ENCODE measurements at places on chromosomes 16 and 17.
A peak's percentile ranks its signal among the peaks of the same experiment; 100 is the strongest.

DNA sequence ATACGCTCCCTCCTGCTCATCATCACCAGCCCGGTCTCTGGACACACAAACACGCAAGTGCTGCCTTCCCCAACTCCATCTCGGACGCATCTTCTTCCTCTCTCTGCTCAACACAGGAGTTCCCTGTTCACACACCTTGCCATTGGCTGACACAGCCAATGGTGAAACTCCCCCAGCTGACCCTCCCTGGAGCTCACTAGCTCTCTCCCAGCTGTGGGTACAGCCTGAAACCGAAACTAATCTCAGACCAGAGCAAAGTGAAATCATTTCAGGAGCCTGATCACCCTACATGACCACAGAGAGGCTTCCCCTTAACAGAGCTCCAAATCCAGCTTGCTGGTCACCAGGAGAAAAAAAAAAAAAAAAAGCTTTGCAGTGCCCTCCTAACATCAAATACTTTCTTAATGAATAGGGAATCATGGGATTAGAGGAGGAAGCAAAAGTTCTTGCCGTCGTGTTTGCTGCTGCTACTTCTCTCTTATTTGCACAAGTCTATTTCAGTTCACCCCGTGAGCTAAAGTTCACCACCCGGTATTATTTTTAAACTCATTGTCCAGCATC lies 8.3 kb downstream of the CUEDC1 start:
- DNase-seq, result no peak

DNA sequence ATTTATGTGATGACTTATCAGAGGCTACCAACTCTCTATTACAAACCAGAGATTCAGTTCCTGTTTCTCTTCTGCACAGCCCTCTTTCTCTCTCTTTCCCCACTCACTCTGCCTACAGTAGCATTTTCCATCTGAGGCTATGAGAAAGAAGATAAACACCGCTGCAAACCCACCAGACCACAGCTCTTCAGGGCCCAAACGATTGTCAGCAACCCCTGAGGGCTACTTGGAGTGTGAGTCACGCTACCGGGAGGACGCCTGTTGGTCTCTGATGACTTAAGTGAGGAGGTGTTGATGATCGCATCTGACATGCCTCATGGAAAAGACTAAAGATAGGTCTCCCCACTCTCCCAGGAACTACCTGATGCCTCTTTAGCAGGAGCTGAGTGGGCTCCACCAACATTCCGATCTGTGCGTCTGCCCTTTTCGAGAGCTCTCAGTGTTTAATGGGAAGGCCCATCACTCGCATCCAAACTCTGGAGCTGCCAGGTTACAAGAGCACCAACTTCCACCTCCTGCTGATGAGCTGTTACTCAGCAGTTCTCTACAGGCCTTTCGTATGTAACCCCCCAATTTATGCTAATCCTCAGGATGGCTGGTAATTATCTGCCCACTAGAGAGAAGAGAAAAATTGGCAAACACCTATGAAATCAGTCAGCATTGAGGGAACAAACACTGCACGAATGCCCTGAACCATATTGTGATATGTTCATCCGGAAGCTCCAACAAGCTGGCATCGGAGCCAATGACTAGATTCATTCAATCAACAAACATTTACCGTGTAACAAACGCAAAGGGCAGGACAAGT lies 9.2 kb downstream of the GRIN2A start:
- no peak for DNase-seq

GRCh38 chr17:29212681-29213121 lies 32.5 kb upstream of the MYO18A start:
- DNase-seq, result no peak

- no peak for DNase-seq
Measured at GRCh38 chr16:52921104-52921503, 131.6 kb downstream of the CHD9NB start.

DNA sequence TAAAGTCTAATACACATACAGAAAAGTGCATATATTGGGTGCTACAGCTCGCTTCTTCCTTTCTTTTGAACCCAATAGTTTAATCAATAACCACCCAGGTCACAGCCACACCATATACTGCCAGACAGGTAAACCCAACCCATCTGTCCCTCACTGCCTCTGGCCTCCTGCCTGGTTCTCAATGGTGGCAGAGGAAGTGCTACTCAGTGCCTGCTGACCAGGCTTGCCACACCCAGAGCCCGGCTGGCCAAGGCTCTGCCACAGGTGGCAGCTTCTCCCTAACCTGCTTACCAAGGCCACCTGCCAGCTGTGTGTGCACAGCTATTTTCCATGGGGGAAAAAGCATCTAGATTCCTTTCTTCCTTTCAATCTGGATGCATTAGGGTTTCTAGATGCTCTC lies 584 bp downstream of the PMP22 start:
- DNase-seq, result no peak

DNA sequence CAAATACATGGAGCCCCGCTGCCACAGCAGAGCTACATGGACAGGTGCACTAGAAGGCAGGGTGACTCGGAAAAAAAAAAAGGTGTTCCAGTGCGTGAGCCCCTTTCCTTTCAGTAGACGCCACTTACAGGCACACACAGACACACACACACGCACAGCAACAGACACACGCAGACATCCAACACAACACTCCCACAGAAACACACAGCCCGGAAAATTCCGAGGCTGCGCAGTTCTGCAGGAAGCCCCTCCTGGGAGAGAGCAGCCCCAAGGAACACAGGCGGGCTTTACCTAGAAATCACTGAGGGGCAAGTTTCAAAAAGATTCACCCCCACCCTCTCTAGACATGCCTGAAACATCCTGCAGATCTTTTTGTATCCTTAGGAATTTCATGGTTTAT lies 136.0 kb upstream of the WSB1 start:
- DNase-seq, result no peak

DNA sequence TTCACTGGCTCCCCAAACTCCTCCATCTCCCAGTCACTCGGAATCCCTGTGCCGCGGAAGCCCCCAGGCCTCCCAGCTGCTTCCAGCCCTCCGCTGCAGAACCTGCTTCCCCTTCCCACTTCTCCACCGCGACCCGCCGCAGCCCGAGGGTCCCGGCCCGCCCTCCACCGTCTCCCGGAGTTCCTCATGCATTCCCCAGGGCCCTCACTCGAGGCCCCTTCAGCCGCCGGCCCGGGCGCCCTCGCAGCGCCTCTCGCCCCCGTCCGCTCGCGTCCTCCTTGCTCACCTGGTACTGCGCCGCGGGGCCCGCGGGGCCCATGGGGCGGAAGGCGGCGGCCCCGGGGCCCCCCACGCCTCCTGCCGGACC lies 329 bp downstream of the SMARCD2 start:
- peak; percentile 44 for DNase-seq

DNA sequence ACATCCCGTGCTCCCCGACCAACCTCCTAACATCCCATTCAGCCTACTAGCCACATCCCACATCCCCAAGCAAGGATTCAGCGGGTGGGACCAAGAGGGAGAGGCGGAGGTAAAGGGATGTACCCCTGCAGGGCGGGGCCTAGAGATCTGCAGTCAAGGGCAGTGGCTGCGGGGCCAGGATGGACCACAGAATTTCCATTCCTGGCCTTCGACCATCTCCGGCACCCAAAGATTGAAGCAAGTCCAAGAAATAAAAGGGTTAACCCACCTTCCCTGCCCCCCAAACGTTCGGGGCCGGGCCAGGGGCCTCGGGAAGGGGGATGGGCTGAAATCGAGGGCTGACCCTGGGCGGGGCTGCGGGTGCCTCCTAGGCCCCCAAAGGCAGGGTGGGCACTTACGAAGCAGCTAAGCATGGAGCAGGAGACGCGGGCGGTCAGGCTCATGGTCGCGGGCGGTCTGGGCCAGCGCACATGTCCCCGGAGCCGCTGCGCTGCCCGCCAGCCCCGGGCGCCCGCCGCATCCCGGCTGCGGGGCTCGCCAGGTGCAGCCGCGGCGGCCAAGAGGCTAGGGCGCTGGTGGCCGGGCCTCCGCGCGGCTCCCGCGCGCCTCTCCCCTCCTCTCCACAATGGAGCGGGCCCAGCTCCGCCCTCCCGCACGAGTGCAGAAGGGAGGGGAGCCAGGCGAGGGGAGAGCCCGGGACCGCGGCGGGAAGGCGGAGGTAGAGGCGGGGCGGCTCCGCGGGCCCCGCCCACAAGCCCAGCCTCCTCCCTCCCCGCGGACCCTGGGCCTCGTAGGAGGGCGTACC lies at the start of gene MTMR4:
Gene MTMR4 (minus strand): TSS at position 674 of the 805 bp plus-strand sequence. CDS start 231 bp downstream, at position 443.
- no peak for DNase-seq

DNA sequence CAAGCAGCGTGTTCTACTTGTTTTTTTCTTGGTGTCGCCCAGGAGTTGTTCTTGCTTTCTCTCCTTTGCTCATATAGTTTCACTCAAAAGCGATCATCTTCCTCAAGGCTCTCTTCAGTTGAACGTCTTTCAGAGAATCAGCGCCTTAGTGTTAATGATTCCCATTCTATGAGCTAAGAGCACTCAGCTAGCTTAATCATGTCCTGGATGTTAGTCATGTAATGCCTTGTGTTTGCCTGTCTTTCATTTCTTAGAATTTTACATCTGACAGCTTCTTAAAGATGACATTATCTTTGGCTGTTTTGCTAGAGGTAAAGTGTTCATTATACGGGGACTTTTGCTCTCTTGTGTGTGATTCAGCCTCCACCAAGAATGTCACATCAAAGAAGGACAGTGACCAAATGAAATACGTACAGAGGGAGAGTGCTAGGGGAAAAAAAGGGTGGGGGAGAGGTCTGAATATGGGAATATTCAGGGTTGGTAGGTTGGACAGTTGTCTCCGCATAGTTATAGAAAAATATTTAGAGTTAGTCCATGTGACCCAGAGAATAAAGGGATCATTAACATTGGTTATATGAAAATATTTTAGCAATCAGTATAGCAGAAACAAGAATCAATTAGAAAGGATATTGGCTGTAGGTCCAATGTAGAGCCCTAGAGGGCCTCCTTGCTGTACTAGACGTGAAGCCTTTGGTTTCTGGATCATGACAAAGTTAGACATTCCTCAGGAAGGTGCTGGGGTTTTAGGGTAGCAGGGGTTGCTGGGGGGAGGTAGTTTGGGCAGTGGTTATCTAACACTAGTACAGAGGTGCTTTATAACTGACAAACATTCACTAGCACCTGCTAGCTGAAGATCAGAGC lies 31.9 kb upstream of the ANKFN1 start:
- DNase-seq, result no peak

DNA sequence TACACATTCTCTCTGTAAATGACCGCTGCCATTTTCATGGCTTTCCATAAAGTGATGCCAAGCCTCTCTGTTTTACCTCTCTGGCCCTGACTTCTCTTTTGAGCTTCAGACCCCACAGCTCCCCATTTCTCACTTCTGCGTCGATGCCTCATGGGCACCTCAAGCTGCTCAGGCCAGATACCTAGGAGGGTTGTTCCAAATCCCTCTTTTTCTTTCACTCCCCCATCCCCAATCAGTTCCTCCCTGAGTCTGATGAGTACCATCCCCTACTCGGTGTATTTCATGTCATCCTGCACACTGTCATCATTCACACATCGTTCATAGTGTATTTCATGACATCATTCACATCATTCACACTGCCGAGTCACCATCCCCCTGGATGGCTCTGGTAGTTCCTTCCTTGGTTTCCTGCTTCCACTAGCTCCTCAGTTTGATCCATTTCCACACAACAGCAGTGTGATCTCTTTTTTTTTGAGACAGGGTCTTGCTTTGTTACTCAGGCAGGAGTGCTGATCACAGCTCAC lies 43.1 kb downstream of the NTN1 start:
- DNase-seq, result no peak

DNA sequence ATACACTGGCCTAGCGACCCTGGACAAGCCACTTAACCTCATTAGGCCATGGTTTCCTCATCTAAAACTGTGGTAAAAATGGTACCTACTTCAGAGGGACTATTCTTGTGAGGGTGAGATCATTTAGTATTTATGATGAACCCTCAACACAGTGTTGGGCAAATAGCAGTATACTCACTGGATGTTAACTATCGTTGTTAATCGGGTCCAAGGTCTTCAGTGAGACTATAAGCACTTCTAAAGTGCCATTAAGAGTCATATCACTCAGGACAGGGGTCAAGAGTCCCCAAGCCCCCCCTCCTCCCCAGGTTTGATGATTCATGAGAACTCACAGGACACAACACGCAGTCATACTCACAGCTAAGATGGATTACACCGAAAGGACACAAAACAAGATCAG lies 11.0 kb downstream of the TK2 start:
- DNase-seq, result no peak

DNA sequence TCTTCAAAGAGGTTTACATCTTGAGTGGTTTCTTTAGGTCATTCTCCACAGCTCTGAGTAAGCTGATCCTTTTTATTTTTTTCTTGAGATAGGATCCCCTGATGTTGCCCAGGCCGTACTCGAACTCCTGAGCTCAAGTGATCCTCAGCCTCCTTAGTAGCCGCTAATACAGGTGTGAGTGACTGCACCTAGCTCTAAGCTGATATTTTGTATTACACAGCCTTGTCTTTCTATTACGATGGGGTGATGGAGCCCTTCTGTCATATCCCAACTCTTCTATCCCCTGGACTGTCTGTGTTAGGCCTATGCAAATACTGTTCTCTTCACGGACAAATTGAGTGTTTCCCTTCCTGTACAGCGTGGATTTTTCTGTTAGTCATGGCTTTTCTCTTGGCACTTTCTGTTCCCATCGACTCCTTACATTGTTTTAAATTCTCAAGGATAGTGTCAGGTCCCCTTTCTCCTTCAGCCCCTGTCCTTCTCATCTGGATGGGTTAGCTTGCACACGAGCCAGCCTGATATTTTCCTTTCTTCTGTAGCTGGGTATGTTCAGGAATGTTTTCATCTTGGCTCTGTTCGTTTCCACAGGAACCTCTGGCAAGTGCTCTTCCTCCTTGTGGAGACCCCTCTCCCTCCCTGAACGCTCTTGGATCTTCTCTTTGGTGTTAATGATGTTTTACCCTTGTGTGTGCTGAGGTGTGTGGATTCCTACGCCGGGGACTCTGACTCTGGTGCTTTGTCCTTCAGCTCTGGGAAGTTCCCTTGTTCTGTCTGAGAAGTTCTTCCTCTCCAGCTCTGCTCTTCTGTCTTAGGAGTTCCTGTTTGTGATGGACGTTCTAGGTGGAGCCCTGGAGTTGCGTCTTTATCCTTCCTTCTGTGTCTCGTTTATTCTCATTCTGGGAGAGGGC lies 2.3 kb downstream of the BANP start:
- DNase-seq, result no peak

DNA sequence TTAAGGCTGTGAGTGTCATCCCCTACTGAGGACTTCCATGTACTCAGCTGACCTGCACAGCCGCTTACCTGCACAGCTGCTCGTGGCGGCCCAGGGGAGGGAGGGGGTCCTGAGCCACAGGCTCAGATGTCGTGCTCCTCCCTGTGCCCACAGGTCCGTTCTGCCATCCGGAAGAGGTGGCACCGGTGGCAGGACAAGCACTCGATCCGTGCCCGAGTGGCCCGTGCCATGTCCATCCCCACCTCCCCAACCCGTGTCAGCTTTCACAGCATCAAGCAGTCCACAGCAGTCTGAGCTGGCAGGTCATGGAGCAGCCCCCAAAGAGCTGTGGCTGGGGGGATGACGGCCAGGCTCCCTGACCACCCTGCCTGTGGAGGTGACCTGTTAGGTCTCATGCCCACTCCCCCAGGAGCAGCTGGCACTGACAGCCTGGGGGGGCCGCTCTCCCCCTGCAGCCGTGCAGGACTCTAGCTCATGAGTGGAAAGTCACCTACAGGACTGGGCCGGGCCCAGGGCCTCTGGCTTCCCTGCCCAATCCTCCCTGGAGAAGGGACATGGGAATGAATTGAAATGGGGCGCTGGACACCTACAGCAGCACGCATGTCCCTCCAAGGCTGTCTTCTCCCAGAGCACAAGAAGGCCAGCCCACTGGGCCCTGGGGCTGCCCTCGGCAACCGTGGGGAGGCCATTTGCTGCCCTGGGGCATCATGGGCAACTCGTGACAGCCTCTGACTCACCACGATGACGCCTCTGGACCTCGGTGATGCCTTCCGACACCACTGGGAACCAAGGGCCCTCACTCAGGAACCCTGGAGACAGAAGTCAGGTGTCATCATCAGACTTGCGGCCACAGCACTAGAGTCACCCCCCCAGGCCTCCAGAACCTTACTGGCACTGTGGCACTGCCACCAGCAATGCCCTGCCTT lies 9.9 kb upstream of the SPPL2C start:
- no peak for DNase-seq

Measured in esophagus squamous epithelium (tissue), 5 donors.